ENCODE measurements at places on chromosomes 11 and 22. TPM values are rescaled to one million over a fixed set of nuclear protein-coding genes. Genes with fewer than 3 reads are reported as not detected.

The UCP3 gene
- total RNA-seq: 3.6 TPM

The CLCF1 gene
- total RNA-seq: 0.39 TPM

The CD59 gene
- total RNA-seq: 125 TPM

The SCGB2A2 gene
- not detected for total RNA-seq

The POU2AF3 gene
- total RNA-seq: not detected

The RNF215 gene
- 13.3 TPM for total RNA-seq

Data from T-helper 2 cell treated with Interferon-gamma antibody and Interleukin-4, amounts not matched to agents 100 ng/mL and 5 ng/mL, for 36 hours (primary cell).